ENCODE measurements at places on chromosomes 2 and 18. TPM values are rescaled to one million over a fixed set of nuclear protein-coding genes. Genes with fewer than 3 reads are reported as not detected.

DNA sequence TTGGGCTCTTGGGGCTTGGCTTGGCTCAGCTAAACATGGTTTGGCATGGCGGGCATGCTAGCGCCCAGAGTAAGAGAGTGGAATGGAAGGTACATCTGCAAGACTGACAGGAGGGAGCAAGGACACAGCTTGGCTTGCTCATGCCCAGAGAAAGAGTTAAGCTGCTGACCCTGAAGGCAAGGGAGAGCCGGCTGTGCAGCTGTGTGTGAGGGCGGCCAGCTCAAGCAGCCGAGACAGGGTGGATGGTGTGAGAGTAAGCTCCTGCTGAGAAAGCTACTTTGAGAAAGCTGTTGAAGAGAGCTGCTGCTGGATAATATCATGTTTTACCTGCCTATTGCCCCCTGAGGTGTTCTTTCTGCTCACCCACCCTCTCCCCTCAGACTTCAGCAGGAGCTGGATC is 135.6 kb downstream of the CCBE1 start:
- H3K4me1 ChIP-seq, result 0 out of 2 replicates have a peak, but pooled peaks cover 2% of the 10 kb centered on the region
- no peak for DNase-seq
- H3K4me3 ChIP-seq, result no peak overlapping the region

DNA sequence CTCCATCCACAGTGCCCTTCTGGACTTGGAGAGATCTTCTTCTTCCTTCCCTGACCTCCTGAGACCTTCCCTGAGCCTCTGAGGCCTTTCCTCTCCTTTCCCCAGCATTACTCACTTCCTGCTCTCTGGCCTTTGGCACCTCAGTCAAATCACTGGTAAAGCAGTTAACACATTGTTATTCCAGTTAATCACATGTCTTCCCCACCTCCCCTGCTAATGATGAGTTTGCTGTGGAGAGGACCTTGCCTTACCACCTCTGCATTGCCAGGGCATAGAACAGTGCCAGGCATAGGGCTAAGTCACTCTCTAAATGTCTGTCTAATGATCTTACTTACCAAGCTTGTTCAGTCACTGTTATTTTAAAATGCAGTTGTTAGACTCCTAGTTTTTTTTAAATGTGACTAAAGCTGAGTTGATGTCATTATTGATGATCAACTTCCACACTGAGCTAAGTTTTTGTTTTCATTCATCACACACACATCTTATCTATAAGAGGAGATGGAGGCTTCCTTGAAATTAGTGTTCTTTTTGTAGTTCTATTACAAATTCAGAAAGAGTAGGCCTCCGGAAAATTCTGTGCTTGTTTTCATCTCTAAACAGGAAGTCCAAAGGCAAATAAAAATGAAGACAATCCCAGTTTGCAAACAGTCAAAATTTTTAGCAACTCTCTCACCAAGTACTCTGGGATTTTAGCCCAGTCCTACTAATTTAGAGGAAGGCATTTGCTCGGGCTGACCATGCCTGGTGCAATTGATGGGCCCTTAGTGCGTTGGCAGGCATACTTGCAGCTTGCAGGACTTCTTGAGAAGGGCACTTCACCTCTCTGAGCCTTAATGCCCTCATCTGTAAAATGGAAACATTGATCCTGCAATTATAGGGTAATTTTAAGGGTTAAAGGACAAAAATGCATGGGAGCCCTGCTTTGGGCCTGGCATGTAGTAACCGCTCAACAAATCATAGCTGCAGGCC is 113.7 kb upstream of the SPRED2 start:
- H3K36me3 ChIP-seq, result no peaks in the 10 kb centered on the region
- H3K4me3 ChIP-seq, result no peak overlapping the region
- no peaks in the 10 kb centered on the region for H3K4me1 ChIP-seq
- no peaks in the 10 kb centered on the region for H3K27me3 ChIP-seq

- H3K4me1 ChIP-seq, result no peaks in the 10 kb centered on the region
- no peak overlapping the region for H3K27ac ChIP-seq
- no peak overlapping the region for H3K4me3 ChIP-seq
- DNase-seq, result no peak
These were observed 146.5 kb downstream of the MAIP1 start for GRCh38 chr2:200101922-200102321.

DNA sequence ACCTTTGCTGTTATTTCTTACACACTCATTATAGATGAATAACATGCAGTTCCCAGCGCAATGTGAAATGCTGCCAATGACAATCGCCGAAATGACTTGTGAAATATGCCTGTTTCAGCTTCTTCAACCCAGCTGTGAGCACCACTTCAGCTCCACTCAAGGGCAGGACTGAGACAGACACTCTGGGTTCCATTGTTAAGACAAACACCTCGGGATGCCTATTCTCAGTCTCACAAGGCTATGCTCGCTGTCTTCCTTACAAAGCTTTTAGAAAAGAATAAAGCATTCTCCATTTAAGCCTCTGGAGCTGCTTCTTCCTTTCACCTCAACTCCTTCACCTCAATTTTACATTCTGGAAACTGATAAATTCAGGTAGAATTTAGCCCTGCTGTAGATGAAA is 4.2 kb downstream of the CBLN2 start:
- DNase-seq, result no peak
- H3K4me1 ChIP-seq, result peaks cover 3% of the 10 kb centered on the region
- H3K27ac ChIP-seq, result no peak overlapping the region
- no peaks in the 10 kb centered on the region for H3K36me3 ChIP-seq
- peaks cover 19% of the 10 kb centered on the region for H3K27me3 ChIP-seq

DNA sequence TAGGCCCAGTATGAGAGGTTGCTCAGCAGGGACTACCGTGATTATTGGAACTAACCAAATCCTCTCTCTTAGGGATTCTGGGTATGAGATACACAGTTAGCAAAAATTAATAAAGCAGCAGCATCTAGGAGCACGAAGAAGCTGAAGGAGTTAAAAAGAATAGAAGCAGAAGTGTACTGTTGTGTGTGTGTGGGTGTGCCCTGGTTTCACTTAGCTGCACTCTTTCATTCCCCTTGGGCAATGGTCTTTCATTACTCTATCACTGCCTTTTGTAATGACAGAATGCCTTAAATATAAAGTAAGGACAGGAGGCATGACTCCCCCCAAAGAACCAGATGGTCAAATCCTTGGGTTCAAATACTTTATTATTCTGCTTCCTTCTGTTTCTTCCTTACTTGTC is 115.9 kb upstream of the CD302 start:
- no peaks in the 10 kb centered on the region for H3K27me3 ChIP-seq
- no peaks in the 10 kb centered on the region for H3K36me3 ChIP-seq
- DNase-seq, result no peak
- H3K27ac ChIP-seq, result no peak overlapping the region

GRCh38 chr2:236171680-236172254 is 3.6 kb upstream of the GBX2 start:
- no peak overlapping the region for H3K27ac ChIP-seq
- peaks cover 100% of the 10 kb centered on the region for H3K27me3 ChIP-seq
- no peak for DNase-seq
- H3K4me3 ChIP-seq, result peak overlapping the region; percentile 7

Gene TRIM54
- total RNA-seq, result 4.2 TPM

Gene PLEK
- not detected for total RNA-seq

All from H1 (cell line).